GM12892 (cell line): ENCODE measurements at places on chromosomes 1 and 21.

DNA sequence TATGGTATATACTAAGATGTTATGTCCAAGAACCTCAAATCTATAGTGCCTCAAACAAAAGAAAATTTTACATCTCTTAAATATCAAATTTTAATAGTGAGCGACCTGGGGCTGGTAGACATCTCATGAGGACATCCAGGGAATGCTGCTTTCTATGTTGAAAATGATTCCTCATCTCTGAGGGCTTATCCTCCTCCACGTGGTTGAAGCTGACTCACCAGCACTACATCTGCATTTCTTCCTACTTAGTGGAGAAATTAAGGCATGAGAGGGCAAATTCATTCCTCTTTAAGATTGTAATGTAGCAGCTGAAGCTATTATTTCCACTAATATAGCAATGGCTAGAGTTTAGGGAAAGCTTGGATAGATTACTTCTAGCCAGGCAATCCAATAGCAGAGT is 529.5 kb downstream of the COL11A1 start:
- no peak for DNase-seq

- peak; percentile 58 for DNase-seq
Observed at GRCh38 chr21:45109831-45110492, 35.6 kb downstream of the ADARB1 start.

DNA sequence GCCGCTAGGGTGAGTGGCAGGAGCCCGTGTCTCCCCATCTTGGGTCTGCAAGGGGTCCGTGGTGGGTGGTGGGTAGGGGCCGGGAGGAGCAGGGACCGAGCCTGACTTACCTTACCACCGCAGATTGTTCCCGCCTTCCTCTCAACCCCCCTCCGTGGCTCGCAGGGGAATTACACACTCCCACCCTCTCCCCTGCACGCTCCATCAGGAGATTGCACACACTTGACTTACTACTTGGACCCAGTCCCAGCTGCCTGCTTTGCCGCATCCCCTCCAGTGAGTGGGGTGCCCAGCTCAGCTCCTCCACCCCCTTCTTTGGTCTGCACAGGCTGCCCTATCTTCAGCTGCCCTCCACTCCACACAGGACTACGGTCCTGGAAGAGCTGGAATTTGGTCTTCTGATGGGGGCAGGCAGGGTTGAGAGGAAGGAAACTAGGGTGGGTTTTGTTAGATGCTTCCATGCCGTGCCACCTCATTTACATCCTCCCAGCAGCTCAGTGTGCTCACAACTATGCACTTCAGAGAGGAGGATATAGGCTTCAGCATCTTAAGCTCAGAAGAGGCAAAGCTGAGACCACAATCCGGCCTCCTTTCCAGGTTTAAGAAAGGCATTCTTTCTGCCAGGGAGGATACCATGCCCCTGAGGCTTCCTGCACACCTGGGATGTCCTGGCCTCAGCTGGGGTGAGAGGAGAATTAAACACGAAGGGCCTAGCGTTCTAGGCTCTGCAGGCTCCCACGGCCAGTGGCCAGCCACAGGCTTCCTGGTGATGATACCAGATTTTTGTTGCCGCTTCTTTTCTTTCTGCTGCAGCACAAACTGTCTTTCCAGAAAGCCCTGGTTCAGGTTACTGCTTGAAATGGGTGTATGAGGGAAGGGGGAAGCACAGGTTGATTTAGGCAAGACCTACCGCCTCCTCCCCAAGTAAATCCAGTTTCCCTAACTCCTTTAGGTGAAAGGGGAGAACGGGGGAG is 2.3 kb downstream of the KCNC4 start:
- DNase-seq, result no peak

DNA sequence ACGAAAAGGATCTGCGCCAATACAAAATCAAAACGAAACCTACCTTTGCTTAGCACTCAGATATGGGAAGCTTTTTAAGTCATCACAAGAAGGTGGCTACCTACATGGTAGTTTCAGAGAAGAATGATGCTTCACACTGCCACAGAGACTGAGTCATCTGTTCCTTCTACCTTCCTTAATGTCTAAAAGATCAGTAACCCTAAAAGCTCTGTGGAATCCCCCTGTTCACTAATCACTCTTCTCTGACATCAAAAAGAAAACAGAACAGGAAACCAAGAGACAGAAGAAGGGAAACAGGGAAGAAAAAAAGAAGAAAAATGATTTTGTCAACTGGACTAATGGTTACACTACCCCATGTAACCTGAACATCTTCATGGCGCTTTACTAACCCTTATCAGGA is 177.2 kb downstream of the SMYD3 start:
- peak; percentile 29 for DNase-seq

GRCh38 chr1:210715072-210715471 is 386.4 kb downstream of the HHAT start:
- DNase-seq, result no peak

DNA sequence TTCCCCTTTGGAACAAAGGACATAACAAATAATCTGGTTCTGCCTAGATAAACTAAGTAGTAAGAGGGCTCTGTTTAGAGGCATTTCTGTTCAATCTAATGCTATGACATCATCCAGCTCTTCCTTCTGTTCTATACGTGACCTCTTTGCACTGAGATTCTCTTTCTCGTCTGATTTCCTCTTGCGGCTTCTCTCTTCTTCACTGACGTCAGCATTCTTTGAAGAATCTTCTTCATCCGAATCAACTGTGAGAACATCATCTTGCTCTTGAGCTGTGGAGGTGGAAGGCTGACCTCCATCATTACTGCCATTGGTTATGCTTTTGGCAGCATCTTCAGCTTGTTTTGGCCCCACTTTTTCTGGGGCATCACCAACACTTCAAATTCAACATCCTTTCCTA is 130.4 kb downstream of the HS2ST1 start:
- DNase-seq, result no peak

GRCh38 chr1:204241050-204241449 is 27.3 kb upstream of the GOLT1A start:
- DNase-seq, result no peak

DNA sequence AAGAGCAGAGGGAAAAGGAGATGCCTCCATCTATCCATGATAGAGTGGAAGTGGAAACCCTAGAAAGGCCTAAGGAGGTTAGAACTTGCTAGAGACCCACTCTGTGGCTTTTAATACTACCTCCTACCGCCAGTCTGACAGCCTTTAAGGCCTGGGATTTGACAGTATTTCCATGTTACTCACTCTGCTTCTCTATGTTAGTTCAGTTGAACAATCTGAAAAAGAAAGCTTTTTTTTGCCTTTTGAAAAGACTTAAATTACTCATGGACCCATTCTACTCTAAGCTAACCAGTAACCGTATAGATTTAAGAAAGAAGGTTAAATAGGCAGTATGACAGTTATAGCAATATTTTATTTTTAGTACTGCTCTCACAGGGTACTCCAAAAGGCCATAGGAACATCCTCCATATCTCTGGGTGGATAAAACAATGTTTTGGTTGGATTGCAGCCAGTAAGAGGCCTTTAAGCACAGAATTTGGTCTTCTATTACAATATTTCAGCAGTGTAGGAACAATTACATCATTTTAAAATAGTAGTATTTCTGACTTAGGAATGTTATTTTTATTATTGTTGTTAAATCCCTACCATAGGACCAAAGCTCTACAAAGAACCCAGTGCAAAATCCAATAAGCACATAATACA is 15.9 kb upstream of the GPR25 start:
- DNase-seq, result no peak

DNA sequence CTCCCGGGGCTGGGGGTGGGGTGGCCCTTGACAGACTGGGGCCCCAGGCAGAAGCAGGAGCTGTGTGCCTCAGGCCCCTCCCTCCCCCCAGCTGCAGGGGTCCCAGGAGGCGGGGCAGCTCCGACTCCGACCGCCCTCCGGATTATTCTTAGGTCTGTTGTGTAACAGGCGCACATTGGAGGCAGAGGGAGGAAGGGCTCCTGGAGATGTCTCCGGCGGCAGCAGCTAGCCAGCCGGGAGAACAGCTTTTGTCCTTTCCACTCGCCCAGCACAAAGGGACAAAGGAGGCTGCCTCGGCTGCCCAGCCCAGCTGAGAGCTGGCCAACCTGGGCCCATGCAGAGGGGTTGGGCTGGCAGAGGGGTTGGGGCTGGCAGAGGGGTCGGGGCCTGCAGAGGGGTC is 29.7 kb upstream of the PLCH2 start:
- DNase-seq, result no peak

DNA sequence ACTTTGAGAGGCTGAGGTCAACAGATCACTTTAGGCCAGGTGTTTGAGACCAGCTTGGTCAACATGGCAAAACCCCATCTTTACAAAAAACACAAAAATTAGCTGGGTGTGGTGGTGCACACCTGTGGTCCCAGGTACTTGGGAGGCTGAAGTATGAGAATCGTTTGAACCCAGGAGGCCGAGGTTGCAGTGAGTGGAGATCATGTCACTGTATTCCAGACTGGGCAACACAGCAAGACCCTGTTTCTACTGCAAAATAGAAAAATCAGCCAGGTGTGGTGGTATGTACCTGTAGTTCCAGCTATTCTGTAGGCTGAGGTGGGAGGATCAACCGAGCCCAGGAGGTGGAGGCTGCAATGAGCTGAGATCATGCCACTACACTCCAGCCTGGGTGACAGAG is 4.2 kb upstream of the INTS3 start:
- no peak for DNase-seq

DNA sequence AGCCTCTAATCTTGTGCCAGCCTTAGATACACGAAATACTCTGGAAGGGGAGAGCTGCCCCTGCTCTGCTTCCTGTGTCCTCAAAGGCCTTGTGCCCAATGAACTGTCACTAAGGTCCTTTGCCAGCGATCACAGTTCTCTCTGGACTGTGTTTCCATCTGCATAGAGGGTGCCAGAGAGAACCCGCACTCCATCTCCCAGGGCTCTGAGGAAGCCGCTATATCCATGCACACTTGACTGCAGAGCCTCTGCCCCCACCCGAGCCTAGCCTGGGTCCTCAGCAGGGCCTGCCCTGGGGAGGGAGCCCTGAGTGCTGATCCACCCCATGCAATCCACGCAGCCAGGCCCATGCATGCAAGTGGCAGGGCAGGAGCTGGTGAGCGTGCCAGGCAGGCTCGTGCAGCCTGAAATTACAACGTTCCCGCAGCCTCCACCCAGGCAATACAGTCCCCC is 30.6 kb upstream of the KIF21B start:
- no peak for DNase-seq

- no peak for DNase-seq
Observed at GRCh38 chr1:87141556-87141955, 187.1 kb upstream of the LMO4 start.

GRCh38 chr1:204714194-204714860 is 28.8 kb upstream of the LRRN2 start:
- DNase-seq, result no peak

DNA sequence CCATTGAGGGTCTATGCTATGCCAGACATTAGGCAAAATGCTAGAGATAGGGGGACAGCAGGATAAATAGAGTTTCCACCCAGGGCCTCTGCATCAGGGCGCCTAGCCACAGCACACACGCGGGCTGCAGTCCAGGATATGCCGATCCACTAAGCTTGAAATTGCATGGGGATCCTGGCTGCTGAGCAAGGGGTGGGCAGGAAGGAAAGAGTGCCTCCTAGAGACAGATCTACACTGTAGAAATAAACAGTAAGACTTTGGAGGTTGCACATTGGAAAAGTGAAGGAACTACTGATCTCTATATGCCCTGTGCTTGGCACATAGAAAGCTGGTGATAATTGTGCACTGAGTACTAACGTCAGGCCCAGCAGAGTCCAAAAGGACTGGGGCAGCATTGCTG is 411.1 kb downstream of the PRDM2 start:
- no peak for DNase-seq

DNA sequence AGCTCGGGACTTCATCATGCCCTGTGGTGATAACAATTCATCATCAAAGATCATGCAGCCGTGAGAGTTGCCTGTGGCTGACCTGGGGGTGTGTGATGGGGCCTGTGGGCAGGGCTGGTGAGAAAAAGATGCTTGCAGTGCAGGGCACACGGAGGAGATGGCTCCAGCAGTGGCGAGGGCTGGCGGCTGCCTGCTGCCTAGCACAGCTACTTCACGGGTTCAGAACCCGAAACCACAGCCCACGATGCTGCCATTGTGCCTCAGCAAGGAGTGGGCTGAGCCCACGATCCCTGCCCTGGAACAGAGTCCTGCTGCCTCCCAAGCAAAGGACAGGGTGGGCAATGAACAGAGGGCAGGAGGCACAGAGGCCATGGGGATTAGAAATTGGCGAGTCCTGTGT is 631 bp upstream of the KRTAP10-9 start:
- DNase-seq, result no peak

DNA sequence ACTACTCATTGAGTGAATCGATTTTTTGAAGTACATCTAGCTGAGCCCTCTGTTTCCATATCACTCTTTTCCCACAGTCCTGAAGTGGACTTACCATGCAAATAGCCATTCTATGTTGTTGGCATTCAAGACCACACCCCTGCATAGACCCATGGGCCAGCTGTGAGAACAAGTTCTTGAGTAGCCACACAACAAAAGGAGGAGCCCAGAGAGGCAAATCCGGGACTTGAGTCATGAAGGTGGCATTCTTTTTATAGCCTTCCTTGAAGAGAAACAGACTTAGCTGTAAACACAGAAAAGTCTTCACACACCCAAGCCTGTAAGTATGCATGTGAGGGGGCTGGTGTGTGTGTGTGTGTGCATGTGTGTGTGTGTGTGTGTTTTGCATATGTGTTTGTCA is 13.8 kb upstream of the SPRR5 start:
- no peak for DNase-seq
